ENCODE measurements at places on chromosomes 16 and 17. TPM values are rescaled to one million over a fixed set of nuclear protein-coding genes. Genes with fewer than 3 reads are reported as not detected.

- no peak for DNase-seq
Measured at GRCh38 chr17:74682471-74683190, 30.1 kb downstream of the CD300LF start.

DNA sequence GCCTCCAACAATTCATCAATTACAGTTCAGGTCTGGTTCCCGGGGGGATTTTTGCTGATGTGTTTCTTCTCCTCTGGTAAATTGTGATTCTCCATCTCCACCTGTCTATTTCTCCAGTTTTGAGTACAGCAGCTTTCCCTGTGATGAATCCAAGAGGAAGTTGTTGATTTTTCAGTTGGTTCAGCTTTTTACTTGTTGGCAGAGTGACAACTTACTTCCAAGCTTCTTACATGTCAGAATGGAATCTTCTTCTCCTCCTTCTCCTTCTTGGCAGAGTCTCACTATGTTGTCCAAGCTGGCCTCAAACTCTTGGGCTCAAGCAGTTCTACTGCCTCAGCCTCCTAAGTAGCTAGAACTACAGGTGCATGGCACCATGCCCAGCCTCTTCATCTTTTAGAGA is 33.4 kb upstream of the TMEM92 start:
- peak; percentile 18 for DNase-seq

- no peak for DNase-seq
Measured at GRCh38 chr16:18788828-18789514, 1.2 kb downstream of the RPS15A start.

- peak; percentile 79 for DNase-seq
Measured at GRCh38 chr16:3099732-3100499, 822 bp upstream of the ZSCAN10 start.

DNA sequence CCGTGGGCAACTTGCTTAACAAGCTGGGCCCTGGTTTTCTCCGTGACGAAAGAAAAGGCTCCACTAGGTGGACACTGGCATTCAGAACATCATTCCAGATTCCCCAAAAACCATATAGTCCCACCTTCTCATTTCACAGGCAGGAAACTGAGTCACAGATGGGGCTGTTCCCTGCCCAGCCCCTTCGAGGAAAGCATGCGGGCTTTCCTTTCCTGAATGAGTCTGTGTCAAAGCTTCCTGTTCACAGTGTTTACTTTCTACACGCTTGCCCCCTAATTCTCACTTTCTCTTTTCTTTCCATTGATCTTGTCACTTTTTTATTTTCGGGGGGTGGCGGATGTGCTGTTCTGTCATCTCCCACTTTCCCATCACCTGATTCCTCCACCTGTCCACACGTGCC is 10.3 kb upstream of the LGALS9 start:
- no peak for DNase-seq

Gene TMED6
- total RNA-seq, result not detected

Measured in myocyte (in vitro differentiated cells).